ENCODE measurements at places on chromosomes 3 and 15.

GRCh38 chr3:46131884-46132450 lies 76.1 kb downstream of the CCR1 start:
- no peak for DNase-seq

DNA sequence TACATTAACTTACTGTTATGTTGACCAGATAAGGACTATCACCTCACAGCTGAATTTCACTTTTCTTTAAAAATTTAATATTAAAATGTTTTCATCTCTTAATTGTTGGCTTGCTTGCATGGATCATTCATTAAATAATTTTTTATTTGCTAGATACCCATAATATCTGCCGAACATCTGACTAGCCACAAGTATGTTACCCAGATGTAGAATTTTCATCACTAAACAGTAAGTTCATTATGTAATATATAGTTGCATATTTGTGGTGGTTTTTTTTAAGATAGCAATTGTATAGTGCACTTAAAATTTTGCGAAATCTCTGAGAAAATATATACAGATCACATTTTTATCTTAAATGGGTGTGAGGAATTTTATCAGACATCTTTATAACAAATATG lies 190.4 kb downstream of the MBNL1 start:
- DNase-seq: no peak

DNA sequence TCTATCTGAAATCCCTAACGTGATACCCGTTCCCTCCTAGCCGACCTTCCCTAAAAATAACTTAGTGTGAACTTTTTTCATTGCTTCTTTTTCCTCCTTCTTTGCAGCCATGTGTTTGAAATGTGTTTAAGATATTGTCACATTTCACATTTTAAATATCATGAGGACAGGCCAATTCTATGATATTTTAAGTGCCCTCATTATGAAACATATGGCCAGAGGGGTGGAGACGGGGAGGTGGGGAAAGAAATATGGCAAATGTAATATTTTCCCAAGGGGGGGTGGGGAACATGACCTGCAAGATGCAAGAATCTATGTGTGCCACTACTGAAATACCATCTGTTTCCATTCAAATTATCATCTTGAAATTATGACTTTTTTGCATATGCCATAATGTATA lies 1039.2 kb downstream of the AGBL1 start:
- no peak for DNase-seq

GRCh38 chr3:69309814-69310213 lies 76.1 kb downstream of the FRMD4B start:
- DNase-seq: peak; percentile 24

GRCh38 chr3:174016186-174016585 lies 618.6 kb downstream of the NLGN1 start:
- DNase-seq: no peak

DNA sequence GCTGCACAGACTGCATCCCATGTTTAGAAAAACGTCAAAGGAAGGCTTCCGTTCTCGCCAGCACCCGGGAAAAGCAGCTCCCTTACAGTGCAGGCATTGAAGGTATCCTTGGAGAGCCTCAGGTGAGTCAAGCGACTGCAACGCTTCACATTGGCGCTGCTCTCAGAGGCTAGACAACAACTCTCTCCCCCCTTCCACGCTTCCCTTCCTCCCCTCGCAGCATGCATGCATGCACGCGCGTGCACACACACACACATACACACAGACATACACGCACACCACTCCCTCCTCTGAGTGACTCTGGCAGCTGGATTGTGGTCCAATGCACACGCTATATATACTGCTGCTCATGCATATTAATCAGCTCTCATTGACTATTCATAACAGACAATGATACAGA lies 191.1 kb downstream of the PDZRN3 start:
- no peak for DNase-seq

- peak; percentile 63 for DNase-seq
Observed at GRCh38 chr15:101445562-101446517, 43.7 kb downstream of the PCSK6 start.

GRCh38 chr15:80160570-80161156 lies 7.9 kb downstream of the FAH start:
- peak; percentile 91 for DNase-seq

DNA sequence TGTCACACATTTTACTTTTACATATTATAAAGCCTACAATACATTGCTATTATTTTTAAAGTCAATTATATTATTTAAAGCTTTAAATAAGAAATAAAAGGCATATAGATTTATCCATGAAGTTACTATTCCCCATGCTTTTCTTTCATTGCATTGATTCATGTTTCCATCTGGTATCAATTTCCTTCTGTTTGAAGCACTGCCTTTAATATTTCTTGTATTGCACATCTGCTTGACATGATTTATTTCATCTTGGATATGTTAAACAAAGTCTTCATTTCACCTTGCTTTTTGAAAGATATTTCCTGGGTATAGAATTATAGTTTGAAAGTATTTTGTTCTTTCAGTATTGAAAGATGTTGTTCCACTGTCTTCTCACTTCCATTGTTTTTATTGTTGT lies 174.3 kb upstream of the MBNL1 start:
- no peak for DNase-seq

DNA sequence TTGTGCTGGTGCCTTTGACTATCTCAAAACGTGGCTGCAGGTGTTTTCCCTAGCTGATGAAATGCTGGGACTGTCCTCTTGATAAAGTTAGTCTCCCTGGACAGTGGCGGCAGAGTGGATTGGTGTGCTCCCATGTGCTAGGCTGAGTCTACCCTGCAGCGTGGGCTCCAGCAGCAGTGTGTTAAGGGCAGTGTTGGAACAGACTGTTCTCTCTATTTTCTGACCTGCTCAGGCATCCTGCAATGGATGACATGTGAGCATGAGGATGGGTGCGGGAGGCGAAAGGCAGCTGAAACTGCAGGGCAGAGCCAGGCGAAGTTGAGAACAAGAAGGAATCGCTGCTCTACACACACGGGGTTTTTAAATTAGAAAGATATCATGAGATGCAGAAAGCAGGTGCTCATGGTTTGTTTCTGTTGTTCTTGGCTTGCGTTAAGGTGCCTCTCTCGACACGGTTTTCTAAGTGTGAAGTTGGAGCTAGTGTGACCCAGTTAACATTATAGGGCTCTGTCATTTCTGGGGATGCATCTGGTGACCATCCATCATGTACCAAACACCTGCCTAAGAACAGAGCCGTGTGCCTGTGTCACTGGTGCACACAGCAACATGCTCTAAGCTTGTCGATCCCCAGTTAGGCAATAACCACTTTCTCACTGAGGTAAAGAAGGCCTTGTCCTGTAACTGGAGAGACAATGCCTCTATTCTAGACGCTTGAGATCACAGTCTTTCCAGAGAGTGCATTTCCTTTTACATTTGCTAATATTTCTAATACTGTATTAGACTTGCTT lies 44.3 kb downstream of the SLCO3A1 start:
- DNase-seq: no peak

GRCh38 chr3:132241776-132242514 lies 75.3 kb upstream of the ACP3 start:
- DNase-seq: no peak

GRCh38 chr15:27722102-27722501 lies 377.0 kb downstream of the OCA2 start:
- DNase-seq: no peak

Measured in hematopoietic multipotent progenitor cell treated with erythropoietin and hydrocortisone succinate and interleukin-3 and kit ligand, for 8 days (in vitro differentiated cells).